ENCODE measurements at places on chromosomes 16 and 17. TPM values are rescaled to one million over a fixed set of nuclear protein-coding genes. Genes with fewer than 3 reads are reported as not detected.

Gene CCL4L2
- total RNA-seq: 10.7 TPM

DNA sequence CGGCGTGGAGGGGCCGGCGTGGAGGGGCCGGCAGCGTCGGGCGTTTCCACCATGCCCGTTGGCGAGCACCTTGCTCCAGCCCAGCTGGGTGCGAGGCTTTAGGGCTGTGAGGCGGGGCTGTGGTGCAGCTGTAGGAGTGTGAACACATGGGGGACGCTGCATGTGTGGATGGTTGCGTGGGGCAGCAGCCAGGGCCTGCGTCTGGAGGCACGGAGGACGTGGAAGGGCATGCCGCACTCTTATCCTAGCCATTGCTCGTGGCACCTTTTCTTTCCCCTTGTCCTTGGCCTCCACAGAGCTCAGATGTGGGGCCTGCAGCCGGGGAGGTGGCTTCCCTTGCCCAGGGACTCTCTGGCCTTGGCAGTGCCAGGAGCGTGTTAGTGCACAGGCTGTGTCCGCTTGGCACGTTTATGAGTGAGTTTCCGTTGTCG, 47.8 kb downstream of the PDPK1 start:
- DNase-seq: no peak

GRCh38 chr17:38464251-38464722, 36.0 kb downstream of the ARHGAP23 start:
- no peak for DNase-seq

DNA sequence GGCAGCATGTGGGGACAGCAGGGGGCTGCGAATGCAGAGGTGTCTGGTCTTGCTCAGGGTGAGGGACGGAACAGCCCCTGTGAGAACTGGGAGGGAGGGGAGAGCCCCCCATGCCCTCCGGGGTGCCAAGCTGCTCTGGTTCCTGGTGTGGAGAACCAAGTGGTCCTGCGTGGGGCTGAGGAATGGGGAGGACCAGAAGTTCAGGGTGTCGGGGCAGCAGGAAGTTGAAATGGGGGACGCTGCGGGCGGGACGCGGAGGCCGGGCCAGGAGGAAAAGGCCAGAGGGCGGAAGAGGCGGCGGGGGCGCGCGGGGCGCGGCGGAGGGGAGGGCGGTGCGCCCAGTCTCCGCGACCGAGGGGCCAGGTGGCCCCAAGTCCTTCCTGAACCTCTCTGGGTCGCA, 3.6 kb downstream of the ALDH3A1 start:
- no peak for DNase-seq

Gene FBXO39
- total RNA-seq: not detected

GRCh38 chr17:82552580-82552979, 33.0 kb downstream of the FOXK2 start:
- DNase-seq: no peak

DNA sequence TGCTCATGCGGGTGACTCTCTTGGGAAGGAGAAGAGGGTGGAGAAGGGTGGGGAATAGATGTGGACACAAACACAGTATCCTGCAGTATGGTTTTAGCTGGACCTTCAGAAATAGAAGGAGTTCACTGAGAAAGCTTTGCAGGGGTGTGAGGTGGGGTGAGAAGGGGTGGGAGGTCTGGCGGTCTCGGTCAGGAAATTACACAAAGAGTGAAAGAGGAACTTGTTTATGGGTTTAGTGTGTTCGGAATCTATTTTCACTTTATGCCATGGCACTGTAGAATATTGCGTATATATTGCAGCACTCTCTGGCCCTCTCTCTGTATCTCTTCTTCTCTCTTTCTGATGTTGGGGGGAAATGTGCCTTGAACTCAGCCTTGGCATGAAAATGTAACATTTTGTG, 148.2 kb upstream of the GOT2 start:
- peak; percentile 34 for DNase-seq

GRCh38 chr17:9238340-9239245, 217.3 kb downstream of the NTN1 start:
- no peak for DNase-seq

GRCh38 chr16:68417711-68418301, 30.5 kb downstream of the SMPD3 start:
- peak; percentile 53 for DNase-seq

- DNase-seq: peak; percentile 100
Observed at GRCh38 chr17:60599620-60600489, at the start of gene PPM1D. Gene PPM1D, plus strand, starts transcription at chr17:60600193. Its CDS starts 222 bp downstream, at chr17:60600415.

DNA sequence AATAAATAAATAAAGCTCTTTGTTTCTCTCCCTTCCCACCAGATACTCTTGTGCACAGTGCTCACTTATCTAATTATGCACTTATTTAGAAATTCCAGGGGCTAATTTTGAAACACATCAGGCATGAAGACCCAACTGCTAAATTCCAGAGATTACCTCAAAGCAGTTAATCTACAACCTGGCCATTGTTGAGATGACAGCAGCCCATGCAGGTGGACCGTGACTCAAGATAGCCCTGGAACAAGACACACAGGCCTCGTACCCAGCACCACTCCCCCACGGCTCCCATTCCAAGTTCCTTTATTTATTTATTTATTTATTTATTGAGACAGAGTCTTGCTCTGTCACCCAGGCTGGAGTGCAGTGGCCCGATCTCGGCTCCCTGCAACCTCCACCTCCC, 60.1 kb upstream of the NPEPPS start:
- no peak for DNase-seq

DNA sequence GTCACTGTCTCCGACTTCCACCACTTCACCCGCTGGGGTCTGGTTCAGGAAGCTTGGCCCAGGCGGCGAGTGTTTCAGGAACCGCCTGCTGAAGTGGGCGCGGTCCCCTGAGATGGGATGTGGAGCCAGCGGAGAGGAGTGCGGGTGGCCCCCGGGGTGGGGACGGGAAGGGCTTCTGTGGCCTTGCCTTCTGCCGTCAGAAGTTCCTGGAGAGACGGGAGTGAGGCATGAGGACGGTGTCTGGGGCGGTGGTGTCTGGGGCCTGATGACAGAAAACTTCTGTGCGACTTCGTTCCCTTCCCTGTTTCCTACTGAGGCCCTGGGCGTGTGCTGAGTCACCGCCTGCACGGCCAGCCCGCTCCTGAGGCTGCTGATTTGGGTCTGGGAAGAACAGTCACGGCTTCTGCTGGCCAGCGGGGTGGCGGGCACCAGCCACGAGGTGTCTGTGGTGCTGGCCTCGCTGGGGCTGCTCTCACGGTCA, 12.3 kb upstream of the NLRC3 start:
- DNase-seq: no peak

DNA sequence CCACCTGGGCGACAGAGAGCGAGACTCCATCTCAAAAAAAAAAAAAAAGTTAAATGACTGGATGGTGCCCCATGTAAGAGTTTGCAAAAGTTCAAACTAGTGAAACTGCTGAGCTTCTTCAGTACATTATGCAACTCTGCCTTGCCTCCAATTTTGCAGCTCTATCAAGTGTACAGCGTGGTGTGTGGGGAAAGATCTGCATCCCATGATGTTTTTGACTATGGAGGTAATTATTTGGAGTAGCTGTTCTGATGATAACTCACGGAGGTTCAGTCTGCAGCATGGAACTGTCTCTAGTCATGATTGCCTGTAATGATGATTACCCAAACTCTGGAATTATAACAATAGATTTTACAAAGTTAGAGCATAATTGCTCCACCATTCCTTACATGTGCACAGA, 149.6 kb downstream of the PITPNC1 start:
- no peak for DNase-seq

DNA sequence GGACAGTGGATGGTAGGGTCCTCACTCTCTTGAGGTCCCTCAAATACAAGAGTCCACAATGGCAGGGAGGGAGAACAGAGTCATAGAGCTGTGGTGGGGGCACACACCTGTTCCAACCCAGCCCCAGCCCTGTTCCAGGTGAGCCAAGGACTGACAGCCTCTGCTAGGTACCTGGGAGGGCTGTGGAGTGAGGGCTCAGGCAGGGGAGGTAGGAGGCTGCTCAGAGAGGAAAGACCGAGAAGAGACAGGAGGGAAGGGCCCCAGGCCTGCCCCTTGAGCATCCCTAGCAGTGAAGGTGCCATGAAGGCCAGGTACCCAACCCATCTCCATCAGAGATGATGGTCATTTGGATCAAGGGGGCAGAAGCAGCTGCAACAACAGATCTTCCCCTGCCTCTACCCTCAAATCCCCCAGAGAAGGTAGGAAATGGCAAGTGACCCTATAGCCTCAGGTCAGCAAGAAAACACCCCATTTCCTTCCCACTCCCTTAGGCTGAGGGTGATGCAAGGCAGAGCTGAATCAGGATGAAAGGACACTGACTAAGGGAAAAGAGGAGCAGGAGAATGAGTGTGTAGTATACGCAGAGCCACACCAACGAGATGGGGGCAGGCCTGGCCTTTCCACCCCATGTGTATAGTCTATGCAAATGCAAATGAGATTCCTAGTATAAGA, 28.6 kb downstream of the CD300LG start:
- DNase-seq: no peak

Gene DOC2A
- total RNA-seq: 2.4 TPM

DNA sequence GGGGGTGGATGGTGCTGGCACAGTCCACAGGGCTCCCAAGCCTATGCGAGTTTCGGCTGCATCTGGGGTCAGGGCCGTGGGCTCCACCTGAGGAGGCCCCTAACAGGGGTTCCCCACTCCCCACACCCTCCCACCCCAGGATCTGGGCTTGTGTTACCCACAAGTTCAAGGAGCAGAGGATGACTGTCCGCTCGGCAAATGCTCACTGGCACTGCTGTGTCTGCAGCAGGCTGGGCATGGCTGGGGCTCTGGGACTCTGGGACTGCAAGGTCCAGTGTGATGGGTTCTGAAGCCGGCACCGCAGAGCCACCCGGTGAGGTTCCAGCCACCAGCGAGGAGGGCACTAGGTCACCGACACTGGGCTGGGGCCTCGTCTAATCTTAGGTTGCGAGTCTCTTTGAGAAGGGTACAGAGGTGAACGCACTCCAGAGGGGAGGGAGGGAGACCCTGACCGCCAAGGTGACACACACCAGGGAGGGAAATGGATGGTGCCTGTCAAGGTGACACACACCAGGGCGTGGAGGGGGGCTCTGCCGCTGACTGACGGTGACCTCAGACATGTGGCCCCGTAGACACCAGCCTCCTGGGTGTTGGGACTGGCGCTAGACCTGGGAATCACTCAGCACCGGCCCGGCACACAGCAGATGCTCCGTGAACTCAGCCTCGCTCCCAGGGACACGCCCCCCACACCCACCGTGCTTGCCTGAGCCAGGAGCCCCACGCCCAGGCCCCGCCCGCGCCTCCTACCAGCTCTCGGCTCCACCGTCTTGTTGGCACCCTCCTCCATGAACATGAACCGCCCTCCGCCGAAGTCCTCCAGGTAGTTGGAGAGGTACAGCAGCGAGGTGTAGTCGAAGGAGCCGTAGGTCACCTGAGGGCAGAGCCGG, 20.5 kb upstream of the HEXD start:
- no peak for DNase-seq

GRCh38 chr17:56142781-56143180, 10.5 kb upstream of the ANKFN1 start:
- DNase-seq: no peak

DNA sequence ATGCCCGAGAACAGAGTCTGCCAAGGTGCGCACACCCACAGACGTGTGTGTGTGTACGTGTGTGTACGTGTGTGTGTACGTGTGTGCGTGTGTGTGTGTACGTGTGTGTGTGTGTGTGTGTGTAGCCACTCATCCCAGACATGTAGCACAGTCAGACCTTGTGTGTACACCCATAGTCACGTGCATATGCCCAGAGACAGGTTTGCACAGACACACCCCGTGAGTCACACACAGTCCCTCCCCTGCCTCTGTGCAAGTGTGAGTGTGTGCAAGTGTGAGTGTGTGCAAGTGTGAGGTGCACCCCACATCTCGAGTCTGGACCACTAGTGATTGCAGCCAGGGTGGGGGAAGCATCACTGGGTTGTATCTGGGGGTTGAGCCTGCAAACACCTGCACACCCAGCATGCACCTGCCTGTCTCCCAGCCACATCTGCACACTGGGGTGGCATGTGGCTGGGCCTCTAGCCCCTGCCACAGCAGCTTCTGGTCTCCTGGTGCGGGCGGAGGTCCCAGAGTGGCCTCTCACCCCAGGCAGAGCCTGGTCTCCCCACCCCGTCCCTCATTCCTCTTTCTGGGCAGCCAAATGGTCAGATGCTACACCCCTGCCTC, 23.6 kb downstream of the BAHCC1 start:
- no peak for DNase-seq

Gene CIAPIN1
- total RNA-seq: 41.2 TPM

DNA sequence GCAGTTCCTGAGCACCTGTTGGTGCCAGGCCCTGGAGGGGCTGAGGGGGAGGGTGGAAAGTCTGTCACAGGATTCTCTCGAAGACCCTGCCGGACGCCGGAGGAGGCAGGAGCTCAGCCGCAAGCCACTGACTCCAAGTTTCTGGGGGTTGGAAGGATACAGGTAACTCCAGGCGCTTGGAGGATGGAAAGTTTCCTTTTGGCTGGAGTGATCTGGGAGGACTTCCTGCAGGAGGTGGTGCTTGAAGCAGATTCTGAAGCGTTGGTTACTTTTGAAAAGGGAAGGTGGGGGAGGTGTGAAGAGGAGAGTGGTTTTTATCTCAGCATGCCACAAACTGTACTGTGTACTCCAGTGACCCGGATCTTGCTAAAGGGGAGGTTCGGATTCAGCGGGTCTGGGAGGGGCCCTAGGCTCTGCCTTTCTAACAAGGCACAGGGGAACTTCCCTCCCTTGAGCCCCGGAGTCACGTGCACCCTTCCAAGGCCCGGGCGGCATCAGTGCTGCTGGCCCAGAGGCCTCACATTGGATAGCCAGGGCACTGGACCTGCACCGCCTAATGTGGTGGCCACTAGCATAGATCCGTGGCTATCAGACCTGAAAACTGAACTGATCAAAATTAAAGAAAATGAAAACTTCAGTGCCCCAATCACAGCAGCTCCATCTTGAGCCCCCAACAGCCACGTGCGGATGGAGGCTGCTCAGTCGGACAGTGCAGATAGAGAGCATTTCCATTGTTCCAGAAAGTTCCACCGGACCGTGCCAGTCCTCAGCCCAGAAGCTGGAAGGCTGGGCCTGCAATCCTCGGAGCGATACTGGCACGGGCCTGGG, 42.2 kb upstream of the GSE1 start:
- DNase-seq: no peak

GRCh38 chr17:60230358-60230757, 80.6 kb downstream of the CA4 start:
- no peak for DNase-seq

DNA sequence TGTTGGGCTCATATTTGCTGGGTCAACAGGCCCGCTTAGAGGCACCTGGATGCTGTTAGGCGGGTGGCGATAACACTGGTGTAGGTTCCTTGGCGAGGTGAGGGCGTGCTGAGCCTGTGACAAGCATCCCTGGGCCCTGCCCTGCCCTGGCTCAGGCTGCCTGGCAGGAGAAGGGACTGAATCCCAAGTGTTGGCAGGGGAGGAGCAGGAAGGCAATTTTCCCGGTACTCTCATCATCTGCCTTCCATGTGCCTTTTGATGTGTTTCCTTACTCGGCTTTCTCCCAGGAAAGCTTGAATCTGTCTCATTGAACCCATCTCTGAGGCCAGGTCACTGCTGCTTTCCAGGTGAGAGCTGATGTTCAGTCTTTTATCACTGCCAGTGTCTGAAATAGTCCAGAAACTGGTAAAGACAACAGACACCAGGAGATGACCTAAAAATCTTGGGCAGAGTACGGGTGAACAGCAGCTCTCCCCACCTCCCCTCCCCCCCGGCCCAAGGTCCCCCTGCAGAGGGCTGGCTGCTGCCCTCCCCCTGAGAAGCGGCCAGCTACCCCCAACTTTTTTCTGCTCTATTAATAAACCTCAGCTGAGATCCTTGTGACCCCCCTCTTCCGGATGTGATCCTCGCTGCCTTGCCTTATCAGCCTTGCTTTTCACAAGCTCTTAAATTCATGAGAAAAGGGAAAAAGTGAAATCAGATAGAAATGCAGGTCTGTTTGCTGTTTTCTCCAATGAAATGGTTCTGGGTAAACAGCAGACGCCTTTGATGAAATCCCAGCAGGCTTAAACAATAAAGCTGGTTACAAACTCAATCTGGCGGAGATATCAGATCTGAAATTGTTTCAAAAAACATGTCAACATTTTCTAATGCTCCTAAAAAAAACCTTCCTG, 29.0 kb downstream of the RTN4RL1 start:
- DNase-seq: peak; percentile 71

Gene ADAP2
- total RNA-seq: 18.6 TPM

Data from lung (tissue), 17 donors.